ENCODE measurements at places on chromosomes 5 and 9.

DNA sequence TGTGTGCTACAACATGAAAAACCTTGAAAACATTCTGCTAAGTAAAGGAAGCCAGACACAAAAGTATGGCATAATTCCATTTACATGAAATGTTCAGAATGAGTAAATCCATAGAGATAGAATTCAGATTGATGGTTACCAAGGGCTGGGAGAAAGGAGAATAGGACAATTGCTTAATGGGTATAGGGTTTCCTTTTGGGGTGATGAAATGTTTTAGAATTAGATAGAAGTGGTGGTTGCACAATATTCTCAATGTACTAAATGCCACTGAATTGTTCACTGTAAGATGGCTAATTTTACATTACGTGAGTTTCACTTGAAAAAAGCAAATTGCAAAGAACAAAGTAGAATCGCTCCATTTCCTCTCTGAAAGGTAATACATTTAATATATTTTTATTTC lies 43.0 kb upstream of the GAS1 start:
- no peak for DNase-seq

DNA sequence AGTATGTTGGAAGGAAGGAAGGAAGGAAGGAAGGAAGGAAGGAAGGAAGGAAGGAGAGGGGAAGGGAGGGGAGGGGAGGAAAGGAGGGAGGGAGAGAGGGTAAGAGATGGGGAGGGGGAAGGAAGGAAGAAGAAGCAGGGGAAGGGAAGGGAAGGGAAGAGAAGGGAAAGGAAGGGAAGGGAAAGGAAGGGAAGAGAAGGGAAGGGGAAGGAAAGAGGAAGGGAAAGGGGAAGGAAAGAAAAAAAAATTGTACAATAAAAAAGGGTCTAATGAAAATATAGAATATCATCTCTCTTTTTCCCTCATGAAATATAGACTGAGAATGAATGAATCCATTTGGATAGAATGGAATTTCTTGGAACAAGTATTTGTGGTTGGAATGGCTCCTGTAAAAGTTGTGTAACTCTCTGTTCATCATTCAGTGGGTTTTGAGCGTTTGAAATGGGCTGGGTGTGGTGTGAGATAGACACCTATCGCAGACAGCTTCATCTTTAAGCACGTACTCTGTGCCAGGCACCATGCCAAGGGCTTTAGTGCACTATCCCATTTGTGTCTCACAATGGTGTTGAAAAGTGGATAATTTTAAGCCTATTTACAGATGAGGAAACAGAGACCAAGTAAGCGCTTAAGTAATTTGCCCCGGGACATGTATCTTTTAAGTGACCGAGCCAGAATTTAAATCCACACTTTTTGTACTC lies 11.6 kb upstream of the PAPPA start:
- DNase-seq, result no peak

DNA sequence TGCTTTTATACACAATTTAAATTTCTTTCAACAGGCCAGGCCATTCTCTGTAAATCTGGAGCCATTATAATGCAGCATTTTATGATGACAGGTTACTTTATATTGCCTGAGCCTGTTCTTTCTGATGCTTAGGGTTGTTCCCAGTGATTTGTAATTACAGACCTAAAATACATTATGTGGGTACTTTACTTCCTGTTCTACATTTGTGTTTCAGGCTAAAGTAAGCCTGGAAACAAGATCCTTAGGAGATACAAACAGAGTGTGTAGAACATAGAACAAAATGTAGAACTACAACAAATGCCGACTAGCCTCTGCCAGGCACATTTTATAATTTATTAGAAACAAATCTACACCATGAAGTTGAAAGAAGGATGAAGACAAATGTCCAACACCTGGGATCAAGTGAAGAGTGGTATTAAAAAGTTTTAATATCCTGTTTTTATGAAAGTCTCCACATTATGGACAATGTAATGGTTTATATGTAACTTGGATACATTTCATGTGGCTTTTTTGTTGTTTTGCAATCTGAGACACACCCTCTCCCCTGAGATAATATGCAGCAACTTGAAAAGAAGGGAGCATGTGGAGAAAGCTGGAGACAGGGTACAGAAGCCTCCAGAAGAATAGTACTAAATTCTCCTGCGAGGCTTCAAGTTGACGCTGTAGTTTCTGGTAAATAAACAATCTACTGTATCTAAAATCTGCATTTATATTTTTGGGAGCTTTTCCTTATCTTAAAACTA lies 46.9 kb downstream of the VCAN start:
- DNase-seq, result no peak

GRCh38 chr9:137031904-137032640 lies at the start of gene FUT7:
FUT7 (minus strand) TSS chr9:137032088; CDS start chr9:137031991, 97 bp downstream.
- DNase-seq, result no peak

DNA sequence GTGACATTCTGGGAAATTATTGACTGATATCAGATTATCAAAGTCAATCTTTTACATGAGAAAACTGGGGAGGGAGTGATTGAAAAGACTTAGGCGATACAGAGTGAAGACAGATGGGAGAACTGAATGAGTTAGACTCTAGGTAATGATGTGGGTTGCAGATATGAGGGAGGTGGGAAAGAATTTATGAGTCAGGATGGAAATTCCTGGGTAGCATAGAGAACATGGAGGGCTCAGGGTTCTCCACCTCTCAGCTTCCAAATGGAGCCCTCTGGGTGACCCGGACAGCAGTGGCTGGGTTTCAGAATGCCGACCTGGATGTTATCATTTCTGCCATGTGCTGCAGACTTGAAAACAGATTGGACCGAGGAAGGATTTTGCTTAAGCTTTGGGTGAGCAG lies 75.4 kb upstream of the SHB start:
- DNase-seq, result no peak

DNA sequence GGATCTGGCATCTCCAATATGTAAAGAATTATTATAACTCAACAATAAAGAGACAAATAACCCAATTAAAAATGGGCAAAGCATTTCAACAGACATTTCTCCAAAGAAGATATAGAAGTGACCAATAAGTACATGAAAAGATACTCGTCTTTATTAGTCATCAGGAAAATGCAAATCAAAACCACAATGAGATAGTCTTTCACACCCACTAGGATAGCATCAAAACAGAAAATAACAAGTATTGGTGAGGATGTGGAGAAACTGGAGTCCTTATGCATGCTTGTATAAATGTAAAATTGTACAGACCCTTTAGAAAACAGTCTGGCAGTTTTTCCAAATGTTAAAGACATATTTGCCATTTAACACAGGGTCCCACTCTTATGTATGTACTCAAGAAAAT lies 39.1 kb upstream of the ITGA1 start:
- no peak for DNase-seq

DNA sequence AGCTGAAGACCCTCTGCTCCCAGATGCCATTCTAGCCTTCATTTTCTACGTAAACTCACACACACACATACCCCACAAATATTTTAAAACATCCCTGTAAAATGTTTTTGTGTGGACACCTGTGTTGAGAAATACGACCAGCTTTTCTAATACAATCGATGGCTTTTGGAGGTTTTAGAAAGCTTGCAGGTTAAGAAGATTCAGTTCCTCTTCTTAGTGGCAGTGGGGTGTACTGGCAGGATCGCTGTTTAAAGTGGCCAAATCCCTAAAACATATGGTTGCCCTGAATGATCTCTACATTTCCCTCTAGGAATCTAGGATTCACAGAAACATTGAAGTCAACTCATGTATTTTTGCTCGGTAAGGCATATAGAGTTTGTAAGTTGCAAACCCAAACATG lies 236.3 kb downstream of the NSG2 start:
- no peak for DNase-seq

DNA sequence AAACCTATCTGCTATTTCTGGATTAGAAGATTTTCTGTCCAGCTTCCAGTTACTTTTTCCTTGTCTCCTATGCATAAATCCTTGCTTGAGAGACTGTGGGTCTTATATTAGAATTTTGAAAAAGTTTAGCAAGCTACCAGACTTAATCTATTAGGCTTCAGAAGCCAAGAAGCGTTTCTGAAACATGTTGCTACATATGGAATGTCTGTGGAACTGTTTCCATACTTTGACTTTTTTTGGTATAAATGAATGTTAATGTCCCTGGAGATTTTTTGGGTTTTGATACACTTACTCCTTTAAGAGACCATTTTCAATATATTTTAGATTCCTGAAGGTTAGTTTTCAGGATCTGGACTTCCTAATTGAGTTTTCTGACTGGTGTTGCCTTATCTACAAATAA lies 191.4 kb upstream of the SGCD start:
- DNase-seq, result no peak

GRCh38 chr9:2339416-2339815 lies 282.2 kb upstream of the VLDLR start:
- DNase-seq, result no peak

DNA sequence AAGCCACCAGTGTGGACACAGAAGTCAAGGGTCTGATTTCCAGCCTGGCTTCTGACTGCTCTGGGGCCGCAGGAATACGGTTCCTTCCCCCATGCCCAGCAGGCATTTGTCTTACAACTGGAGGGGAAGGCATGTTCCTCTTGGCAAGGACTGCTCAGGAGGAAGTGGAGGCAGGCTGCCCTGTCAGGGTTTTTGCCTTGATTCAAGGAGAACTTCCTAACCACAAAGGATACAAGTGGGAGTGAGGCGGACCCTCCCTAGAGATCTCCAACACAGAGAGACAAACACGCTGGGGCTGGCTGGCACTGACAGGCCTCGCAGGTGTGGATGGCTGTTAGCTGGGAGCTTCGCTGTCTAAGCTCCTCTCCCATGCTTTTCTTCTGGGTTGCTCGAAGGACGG lies 19.1 kb downstream of the TGFBI start:
- no peak for DNase-seq

- DNase-seq, result no peak
These were observed 26.0 kb downstream of the NUTM2F start for GRCh38 chr9:94302426-94302825.

- no peak for DNase-seq
These were observed 117.9 kb downstream of the ANXA1 start for GRCh38 chr9:73269430-73270101.

GRCh38 chr5:124956471-124957029 lies 210.1 kb upstream of the ZNF608 start:
- DNase-seq, result no peak
